ENCODE measurements at places on chromosomes 4 and X.
A peak's percentile ranks its signal among the peaks of the same experiment; 100 is the strongest.

DNA sequence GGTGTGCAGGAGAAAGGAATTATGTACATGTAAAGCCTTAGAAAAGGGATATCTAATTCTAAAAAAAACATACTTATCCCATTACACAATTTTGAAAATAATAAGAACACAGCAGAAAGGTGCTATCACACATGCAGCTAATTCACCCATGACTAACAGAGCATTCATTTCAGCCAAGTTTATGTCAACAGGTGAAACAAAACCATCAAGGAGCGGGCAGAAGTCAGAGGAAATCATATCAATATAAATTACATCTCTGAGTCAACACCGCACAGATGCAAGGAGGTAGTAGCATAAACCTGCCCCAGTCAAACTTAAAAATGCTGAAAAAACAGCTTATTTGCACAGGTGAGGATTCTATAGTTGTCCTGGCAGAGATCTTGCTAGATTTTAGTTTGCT lies 197.9 kb downstream of the PRDM5 start:
- no peak for DNase-seq

GRCh38 chr4:137960371-137961050 lies 281.6 kb downstream of the SLC7A11 start:
- DNase-seq: no peak

DNA sequence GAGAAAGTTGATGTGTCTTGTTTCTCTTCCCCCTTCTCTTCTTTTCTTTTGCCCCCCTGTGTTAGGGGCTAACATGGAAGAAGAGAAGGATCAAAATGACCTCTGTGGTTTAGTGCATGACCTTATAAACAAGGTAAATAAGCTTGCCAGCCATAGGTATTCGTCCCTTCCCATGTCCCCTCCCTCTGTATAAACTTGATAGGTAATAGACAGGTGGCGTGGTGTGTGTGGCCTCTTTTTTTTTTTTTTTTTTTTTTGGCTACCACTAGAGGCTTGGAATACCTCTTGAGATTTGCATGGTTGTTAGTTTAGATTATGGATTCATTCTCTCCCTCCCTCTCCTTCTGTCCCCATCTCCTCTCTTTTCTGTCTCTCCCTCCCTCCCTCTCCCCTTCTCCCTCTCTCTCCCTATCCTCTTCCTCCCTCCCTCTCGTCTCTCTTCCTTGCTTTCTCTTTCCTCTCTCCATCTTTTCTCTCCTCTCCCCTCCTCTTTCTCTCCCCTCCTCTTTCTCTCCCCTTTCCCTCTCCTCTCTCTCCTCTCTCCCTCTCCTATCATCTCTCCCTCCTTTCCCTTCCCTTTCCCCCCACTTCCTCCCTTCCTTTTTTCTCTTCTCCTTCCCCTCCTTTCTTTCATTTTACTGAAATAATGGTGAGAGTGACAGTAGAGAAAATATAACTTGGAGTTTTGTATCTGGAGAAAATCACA lies 134.4 kb downstream of the AFF1 start:
- DNase-seq: no peak

GRCh38 chr4:41541687-41542094 lies 3.7 kb downstream of the LIMCH1 start:
- no peak for DNase-seq

DNA sequence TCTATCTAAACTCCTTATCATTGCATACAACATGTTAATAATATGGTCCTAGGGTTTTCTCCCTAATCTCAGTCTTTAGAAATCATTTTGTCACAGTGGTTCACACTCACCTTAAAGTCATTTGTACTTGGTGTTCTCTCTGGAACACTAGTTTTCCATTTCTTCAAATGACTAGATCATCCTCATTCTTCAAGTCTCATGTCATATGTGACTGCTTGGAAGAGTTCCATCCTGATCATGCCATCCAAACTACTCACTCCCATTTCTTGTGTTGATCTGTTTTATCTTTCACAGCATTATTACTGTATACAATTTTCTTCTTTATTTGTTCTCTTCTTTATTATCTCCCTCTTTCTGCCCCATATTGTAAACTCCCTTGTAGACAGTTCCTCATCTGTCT lies 66.5 kb downstream of the HTR2C start:
- no peak for DNase-seq

DNA sequence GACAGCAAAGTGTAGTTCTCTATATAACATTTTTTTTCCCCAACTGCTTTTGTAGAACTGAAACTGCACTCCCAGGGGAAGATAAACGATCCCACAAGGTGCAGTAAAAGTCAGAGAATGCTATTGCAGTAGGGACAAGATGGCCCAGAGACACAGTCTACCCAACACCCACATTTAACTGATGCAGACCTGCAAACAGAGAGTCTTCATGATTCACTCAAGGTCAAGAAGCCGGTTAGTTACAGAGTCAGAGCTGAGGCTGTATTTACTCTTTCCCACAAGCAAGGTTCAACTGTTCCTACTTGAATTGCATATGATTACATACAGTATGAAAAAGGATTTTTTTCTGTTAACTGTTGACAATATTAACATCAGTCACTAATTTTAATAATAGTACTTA lies 654.6 kb downstream of the IL1RAPL1 start:
- DNase-seq: no peak

DNA sequence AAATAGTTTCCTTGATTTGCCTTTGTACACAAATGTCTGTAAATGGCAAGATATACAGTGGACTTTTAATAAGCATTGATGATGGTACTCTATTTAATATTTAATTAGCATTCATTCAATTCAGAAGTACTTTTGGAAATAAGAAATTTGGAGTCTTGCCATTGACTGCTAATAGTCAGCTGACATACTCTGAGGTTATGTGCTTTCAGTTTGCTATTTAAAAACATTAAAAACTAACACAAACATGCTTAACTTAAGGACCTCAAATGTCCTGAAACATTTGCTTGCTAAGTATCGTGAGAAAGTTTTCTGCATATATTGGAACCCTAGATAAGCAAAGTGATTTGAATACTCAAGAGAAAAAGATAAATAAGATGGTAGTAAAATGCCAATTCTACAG lies 64.6 kb downstream of the REELD1 start:
- no peak for DNase-seq

DNA sequence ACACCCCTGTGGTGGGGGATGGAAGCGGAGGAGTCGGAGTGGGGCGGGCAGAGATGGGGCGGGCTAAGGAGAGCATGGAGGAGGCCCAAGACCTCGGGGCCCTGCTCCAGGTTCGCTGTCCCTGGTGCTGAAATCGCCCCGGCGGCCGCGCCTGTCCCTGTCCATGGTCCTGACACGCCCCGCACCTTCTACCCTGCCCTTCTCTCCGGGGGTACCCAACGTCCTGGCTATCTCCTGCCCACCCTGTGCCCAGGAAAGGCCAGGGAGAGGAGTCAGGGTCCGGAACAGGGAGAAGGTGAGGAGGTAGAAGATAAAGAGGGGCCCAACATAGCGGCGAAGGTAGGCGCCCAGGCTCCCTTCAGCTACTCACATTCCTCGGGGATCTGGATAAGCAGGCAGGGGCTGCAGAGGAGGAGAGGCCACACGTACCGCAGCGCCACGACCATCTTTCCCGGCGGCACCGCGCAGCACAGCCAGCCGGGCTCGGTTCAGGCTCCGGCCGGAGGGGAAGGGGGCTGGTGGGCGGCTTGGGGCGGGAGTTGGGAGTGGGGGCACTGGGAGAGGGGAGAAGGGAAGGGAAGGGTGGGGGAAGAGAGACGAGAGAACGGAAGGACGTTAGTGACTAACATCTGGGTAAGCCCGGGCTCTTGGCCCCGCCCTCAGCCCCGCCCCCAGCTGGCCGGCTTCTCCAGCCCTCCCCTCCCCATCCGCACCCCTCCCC lies 10.4 kb downstream of the L1CAM start:
- DNase-seq: peak; percentile 42

- peak; percentile 25 for DNase-seq
These were observed 55.9 kb upstream of the IL2 start for GRCh38 chr4:122512430-122512829.

DNA sequence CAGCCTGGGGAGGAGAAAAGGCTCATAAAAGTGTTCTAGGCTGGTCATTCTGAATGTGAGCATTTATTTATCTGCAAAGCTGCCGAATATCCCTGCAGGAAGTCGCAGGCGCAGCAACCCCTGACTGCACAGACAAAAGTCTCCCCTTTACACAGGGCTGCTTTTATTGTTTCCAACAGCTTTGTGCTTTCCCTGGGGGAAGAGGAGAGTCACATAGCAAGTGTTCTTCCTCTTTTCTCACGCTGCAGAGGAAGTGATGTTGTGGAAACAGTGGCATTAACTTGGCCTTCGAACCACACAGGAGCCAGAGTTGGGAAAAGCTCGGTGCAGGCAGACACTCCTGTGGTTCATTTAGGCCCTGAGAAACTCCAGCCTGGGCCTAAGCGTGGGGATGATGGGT lies 81.5 kb upstream of the BCOR start:
- DNase-seq: no peak

DNA sequence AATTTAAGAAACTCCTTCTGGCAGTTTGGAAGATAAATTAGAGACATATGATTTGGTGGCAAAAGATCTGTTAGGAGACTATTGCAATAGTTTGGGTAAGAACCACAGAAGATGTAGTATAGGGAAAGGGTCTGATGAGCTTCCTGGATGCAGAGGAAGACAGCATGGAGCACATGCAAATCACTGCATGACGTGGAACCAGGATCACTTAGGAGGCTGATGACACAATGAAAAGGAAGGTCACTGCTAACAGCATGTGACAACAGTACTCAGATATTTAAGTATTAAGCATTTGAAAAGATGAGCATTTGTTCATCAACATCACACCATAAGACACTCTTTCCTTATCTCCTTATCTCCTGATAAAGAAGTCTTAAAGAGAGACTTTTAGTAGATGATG lies 167.8 kb upstream of the LDB2 start:
- DNase-seq: no peak

- no peak for DNase-seq
These were observed 220.0 kb downstream of the PPP3CA start for GRCh38 chr4:101127176-101127790.

- DNase-seq: no peak
These were observed 97.7 kb downstream of the CEP44 start for GRCh38 chr4:174381440-174381800.

GRCh38 chr4:145820407-145820806 lies 118.2 kb downstream of the ZNF827 start:
- DNase-seq: no peak

DNA sequence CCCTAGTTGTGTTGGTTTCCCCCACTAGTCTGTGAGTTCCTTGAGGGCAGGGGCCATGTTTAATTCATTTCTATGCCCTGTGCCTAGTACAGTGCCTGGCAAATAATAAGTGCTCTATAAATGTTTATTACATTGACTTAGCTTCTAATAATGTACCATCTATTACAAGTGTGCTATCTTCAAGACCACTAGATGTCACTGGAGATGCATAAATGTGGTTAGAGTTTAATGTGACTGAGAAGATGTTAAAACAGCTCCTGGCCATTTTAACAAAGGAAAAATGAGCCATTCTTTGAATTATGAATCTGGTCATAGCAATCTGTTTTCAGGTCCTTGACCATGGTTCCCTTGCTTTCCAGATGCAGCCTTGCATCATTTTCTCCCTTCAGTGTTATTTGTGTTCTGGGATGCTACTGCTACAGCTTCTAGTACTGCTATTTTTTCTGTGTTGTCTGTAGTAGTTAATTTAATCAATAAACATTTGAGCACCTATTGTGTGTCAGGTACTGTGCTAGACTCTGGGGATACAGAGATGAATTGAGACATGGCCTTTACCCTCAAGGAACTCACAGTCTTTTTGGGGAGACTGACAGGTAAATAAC lies 43.2 kb downstream of the SLC9A6 start:
- DNase-seq: peak; percentile 43

DNA sequence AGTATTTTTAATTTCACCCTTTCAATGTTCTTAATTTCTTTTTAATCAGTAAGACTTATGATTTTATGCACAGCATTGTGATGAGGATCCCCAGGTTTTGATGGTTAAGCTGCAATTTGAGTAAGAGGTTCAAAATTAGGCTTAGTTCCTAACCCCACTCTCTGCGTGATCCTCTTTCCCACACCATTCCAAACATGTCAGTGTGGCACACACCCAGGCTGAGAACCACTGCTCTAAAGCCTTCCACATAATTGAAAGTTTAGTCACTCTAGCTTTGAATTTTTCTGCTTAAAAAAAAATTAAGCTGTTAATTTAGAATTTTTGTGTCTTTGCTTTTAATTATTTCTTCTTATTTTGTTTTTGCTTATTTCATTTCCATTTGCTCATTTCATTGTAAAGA lies 68.8 kb upstream of the SLC7A11 start:
- DNase-seq: no peak

GRCh38 chrX:110136136-110136535 lies 133.2 kb downstream of the TMEM164 start:
- DNase-seq: no peak

DNA sequence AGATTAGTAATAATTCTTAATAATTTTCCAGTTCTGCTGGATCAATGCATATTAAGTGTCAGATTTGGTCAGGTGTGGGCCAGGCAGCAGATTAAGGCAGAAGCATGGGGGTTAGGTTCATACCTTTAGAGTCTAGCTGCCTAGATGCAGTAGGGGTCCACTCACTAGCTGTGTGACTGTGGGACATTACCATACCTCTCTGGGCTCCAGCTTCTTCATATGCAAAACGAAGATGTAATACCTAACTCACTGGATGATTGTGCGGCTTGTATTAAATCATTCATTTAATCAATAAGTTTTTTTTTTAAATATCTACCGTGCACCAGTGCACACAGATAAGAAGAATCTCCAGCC lies 1.4 kb downstream of the ANXA3 start:
- no peak for DNase-seq

- no peak for DNase-seq
These were observed 18.9 kb downstream of the GAK start for GRCh38 chr4:913280-913618.

DNA sequence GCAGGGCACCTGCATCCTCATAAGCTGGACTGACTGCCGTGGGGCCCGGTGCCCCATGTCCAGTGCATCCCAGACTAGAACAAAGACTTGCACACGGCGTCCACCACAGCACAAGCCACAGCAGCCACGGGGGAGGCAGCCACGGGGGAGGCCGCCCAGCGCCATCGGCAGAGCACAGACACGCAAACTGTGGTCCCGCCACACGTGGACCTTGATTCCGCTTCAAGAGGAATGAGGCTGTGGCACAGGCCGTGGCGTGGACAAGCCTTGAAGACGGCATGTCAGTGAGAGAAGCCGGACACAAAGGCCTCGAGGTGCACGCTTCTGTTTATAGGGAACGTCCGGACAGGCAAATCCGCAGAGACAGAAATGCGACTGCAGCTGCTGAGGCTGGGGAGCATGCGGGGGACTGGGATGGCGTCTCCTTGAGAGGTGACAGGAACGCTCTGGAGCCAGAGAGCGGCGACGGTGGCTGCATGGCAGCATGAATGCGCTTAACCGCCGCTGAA lies 10.1 kb upstream of the CPLX1 start:
- DNase-seq: no peak

GRCh38 chrX:42955349-42955748 lies 177.4 kb upstream of the PPP1R2C start:
- no peak for DNase-seq
